Effector CD4-positive, alpha-beta T cell (primary cell): ENCODE measurements at places on chromosomes 3 and 15.
A peak's percentile ranks its signal among the peaks of the same experiment; 100 is the strongest.

- no peak for DNase-seq
Measured at GRCh38 chr3:112802338-112802737, 44.3 kb downstream of the CD200R1L start.

DNA sequence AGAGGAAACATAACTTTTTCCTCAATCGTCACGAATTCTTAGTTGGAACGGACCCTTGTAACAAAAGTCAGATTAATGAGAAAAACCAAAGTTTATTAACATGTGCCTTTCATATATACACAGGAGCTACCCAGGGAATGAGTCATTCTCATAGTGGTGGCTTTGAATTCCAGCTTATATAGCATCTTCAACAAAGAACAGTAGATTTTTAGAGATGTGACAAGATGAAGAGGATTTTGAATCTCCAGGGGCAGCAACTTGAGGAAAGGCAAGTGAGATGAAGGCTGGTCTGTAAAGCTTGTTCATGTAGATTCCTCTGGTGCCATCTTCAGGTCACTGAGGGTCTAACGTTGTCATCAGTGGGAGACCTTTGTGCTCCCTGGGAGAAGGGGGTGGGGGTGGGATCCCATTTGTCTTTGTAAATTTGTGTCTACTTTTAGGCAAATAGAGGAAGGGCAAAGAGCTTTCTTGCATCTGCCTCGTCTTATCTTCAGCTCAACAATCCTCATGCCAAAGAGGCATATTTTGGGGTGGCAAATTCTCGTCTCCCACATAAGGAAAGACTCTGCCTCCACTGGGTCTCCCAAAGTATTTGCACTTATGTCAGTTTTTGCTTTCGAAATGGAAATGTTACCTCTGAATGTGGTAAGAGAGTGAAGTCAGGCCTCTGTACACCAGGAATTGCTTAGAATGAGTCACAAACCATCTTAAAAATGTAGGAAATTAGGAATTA is 29.5 kb downstream of the CLEC3B start:
- DNase-seq = no peak

DNA sequence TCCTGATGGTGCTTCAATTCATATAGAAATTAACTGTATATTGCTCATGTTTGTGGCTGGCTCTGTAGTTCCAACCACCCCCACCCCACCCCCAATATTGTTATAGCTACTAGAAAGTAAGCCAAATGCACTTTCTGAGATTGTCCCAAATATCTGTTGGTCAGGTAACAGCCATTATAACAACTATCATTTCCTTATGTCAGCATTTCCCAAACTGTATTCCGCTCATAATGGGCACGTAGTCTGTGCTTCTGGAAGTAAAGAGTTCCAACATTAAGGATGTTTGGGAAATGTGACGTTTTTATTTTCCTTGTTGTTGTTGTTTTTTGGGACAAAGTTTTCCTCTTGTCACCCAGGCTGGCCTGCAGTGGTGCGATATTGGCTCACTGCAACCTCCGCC is 12.2 kb upstream of the TBL1XR1 start:
- no peak for DNase-seq

DNA sequence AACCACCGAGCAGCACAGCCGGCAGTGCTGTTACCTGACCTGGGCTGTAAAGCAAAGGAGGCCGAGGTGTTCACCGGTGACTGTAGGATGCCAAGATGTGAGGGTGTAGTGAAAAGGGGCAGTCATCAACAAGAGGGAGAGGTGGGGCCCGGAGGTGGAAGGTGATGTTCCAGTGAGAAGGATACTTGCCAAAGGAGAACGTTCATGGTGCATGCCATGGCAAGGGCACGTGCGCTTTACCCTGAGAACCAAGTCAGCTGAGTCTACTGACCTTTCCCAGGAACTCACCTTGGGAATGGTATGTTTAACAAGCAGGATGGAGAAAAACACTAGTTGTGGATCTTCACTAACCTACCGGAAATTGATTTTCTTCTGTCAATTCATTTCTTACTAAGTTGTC is 211.1 kb downstream of the PDZRN3 start:
- DNase-seq = no peak

DNA sequence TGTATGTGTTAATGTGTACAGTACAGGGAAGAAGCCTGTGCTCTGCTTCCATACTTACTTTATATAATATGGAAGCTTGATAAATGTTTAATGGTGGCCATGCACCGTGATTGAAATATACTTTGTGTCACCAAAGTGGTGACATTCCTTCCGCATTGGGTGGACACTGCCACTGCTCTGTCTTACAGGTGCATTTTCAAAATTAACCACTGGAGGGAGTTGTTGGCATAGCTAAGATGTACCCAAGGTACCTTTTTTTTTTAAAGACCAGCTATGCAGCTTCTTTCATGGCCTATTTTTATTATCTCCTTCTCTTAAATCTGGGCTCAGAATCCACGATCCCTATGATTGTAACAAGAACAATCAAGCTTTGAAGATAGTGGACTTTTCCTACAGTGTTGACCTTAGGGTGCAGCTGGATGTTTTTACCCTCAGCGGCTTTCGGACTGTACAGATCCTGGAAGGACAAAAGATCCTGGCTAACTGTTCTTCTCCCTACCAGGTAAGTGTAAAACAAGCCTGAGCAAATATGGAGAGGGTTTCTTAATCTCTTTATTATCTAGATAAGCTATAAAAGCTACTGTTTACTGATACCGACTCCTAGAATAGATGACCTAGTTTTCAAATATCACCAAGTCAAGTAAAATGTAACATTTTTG is 21.6 kb upstream of the PAK6 start:
- DNase-seq = peak; percentile 37

DNA sequence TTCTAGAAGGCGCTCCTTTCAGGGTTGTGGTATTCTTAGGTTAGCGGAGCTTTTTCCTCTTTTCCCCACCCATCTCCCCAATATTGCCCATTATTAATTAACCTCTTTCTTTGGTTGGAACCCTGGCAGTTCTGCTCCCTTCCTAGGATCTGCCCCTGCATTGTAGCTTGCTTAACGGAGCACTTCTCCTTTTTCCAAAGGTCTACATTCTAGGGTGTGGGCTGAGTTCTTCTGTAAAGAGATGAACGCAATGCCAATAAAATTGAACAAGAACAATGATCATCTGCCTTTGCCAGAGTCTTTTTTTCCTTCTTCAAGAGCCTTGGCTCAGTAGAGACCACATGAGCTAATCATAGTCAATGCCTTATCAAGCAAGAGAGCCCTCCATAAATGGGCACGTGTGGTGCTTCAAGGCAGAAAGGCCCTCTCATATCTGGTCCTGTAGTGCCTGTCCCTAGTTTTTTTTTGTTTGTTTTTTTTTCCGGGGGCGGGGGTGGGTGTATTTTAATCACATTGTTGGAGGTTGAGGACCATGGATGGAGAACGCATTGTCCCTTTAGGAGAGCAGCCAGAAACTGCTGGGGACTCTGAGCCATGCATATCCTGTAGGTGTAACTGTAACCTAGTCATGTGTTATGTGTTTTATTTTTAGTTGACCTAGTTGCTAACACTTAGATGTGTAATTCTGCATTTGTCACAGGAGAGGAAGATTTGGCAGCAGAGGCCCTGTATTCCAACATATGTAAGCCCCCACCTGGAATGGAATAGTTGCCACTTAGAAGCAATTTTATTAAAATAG is 64.7 kb upstream of the ACAD9 start:
- no peak for DNase-seq
